ENCODE measurements at places on chromosomes 7 and 10. TPM values are rescaled to one million over a fixed set of nuclear protein-coding genes. Genes with fewer than 3 reads are reported as not detected.

The LIPK gene
- not detected for polyA plus RNA-seq

The CPVL gene
- 88.9 TPM for polyA plus RNA-seq

The NEUROD6 gene
- not detected for polyA plus RNA-seq

The H2BK1 gene
- 0.36 TPM for polyA plus RNA-seq

The MYH16 gene
- polyA plus RNA-seq: not detected

The SORBS1 gene
- 156 TPM for polyA plus RNA-seq

The C10orf105 gene
- 0.27 TPM for polyA plus RNA-seq

The MACC1 gene
- polyA plus RNA-seq: not detected

DNA sequence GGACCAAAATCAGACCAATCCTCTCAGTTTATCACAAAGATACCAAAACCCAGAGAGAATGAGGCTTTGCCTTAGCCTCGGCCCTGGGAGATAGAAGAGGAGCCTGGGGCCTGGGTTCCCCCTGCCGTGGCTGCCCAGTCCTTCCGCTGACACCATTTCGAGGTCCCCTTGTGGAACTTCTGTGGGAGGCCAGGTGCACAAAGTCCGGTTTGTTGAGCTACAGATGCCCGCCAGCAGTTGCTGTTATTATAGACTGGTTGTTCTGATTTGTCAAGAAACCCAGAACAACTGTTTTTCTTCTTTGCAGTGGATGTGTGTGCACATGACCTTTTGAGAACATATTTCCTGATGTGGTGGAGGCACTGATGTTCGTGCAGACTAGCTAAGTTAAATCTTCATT is 47.6 kb downstream of the CUX1 start:
- no peaks in the 10 kb centered on the region for H3K36me3 ChIP-seq
- no peaks in the 10 kb centered on the region for H3K27me3 ChIP-seq
- no peak overlapping the region for H3K4me3 ChIP-seq
- peaks cover 26% of the 10 kb centered on the region for H3K4me1 ChIP-seq

DNA sequence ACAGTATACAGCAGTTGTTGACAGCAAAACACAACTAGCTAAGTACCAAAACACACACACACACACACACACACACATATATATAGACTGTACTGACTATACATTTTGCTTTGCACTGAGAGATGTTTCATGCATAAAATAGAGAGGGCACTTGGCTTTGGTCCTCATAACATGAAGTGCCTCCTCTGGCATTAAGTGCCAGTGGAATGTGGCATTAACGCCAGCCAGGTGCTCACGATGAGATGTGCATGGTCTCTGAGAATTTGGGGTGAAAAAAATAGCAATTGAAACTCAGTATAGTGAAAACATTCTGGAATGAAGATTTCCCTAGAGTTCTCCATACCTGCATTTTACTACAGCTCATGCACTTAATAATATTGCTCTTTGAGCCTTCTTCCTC is 70.0 kb upstream of the INSYN2A start:
- H3K27ac ChIP-seq: no peak overlapping the region
- no peaks in the 10 kb centered on the region for H3K36me3 ChIP-seq
- no peaks in the 10 kb centered on the region for H3K27me3 ChIP-seq
- DNase-seq: no peak
- H3K4me3 ChIP-seq: no peak overlapping the region
- H3K4me1 ChIP-seq: no peaks in the 10 kb centered on the region

- DNase-seq: no peak
- H3K4me3 ChIP-seq: no peak overlapping the region
- H3K36me3 ChIP-seq: no peaks in the 10 kb centered on the region
- H3K27ac ChIP-seq: no peak overlapping the region
- no peaks in the 10 kb centered on the region for H3K27me3 ChIP-seq
Measured at GRCh38 chr10:17475661-17476060, 21.3 kb upstream of the ST8SIA6 start.

- peak overlapping the region; percentile 72 for H3K27ac ChIP-seq
- no peaks in the 10 kb centered on the region for H3K36me3 ChIP-seq
- no peak overlapping the region for H3K4me3 ChIP-seq
Measured at GRCh38 chr7:674454-675410, 51.8 kb upstream of the DNAAF5 start.

GRCh38 chr7:150377635-150378034 is 1.5 kb upstream of the ZNF775 start:
- H3K4me3 ChIP-seq: no peak overlapping the region
- no peaks in the 10 kb centered on the region for H3K36me3 ChIP-seq
- no peaks in the 10 kb centered on the region for H3K27me3 ChIP-seq
- peaks cover 2% of the 10 kb centered on the region for H3K4me1 ChIP-seq

DNA sequence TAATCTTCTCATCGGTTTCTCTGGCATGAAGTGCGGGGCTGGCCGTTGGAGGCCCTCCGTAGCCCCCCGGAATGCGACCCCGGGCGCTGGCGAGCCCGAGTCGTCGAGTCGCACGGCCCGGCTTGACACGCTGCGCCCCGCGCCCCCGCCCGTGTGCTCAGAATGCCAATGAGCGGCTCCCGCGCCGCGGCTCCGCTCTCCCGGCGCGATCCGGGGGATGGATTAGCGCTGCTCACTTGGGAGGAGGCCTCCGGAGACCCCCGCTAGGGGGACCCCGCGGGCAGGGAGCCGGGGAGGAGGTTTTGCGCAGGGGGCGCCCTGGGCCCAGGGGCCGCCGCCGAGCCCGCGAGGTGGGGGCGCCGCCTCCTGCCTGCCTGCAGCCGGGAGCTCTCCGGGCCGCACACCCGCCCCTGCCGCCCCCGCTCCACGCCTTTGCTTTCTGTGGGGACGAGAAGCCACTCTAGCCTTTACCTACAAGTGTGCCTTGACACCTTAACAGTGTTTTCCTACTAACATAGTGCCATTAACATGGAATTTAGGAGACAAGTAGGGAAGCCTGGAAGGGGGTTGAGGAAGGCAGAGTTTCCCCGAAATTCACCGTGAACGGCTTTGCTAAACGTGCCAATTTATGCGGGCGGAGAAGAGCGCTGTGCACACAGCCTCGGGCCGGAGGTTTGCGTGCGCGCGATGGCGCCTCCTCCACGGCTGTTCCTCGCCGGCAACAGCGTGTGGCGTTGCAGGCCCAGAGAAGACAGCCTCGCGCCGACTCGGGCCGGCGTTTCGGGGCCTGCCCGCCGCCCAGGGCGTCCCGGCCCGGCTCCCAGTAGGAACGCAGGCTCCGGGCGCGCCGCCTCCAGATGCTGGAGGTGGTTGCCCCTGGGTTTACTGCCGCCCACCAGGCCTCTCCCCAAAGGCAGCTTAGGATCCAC is 7.1 kb downstream of the SHH start:
- H3K4me3 ChIP-seq: no peak overlapping the region
- no peak for DNase-seq
- H3K27ac ChIP-seq: no peak overlapping the region
- H3K36me3 ChIP-seq: no peaks in the 10 kb centered on the region

GRCh38 chr10:124255556-124255955 is 162.2 kb upstream of the CHST15 start:
- H3K4me1 ChIP-seq: no peaks in the 10 kb centered on the region
- no peak overlapping the region for H3K4me3 ChIP-seq
- DNase-seq: no peak
- H3K27me3 ChIP-seq: no peaks in the 10 kb centered on the region
- H3K36me3 ChIP-seq: no peaks in the 10 kb centered on the region
- no peak overlapping the region for H3K27ac ChIP-seq

DNA sequence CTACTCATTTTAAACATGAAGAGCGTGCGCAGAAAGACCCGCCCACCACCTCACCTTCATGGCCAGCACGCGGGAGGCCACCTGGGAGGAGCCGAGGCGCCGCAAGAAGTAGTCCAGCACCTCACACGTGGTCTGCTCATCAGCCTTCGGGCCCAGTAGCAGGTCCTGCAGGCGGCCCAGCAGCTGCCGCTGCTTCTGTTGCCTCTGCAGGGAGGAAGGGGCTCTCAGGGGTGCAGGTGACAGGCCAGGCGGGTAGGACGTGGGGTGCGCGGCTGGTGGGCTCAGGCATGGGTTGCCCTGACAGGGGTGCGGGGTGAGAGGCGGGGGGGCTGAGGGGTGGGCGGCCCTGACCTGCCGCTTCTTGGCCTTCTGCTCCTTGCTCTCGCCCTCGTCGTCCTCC is 17.6 kb downstream of the INTS1 start:
- no peak for DNase-seq
- no peak overlapping the region for H3K4me3 ChIP-seq
- no peaks in the 10 kb centered on the region for H3K4me1 ChIP-seq
- no peaks in the 10 kb centered on the region for H3K27me3 ChIP-seq

DNA sequence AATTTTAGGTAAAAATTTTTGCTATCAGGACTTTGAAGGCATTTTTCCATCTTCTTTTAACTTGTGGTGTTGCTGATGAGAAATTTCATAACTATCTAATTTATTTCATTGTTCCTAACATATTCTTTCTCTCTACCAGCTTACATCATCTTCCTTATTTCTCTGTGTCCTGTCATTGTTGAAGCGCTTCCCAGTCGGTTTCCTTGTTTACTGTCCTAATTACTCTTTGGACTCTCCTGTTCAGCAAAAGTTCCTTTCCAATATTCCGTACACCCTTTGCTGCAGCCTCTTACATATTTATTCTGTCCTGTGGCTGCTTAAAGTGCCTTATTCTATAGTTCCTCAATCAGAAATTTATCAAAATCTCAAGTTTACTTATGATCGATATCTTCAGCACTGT is 609.0 kb upstream of the FZD8 start:
- no peak overlapping the region for H3K27ac ChIP-seq
- no peak overlapping the region for H3K4me3 ChIP-seq
- no peaks in the 10 kb centered on the region for H3K36me3 ChIP-seq

DNA sequence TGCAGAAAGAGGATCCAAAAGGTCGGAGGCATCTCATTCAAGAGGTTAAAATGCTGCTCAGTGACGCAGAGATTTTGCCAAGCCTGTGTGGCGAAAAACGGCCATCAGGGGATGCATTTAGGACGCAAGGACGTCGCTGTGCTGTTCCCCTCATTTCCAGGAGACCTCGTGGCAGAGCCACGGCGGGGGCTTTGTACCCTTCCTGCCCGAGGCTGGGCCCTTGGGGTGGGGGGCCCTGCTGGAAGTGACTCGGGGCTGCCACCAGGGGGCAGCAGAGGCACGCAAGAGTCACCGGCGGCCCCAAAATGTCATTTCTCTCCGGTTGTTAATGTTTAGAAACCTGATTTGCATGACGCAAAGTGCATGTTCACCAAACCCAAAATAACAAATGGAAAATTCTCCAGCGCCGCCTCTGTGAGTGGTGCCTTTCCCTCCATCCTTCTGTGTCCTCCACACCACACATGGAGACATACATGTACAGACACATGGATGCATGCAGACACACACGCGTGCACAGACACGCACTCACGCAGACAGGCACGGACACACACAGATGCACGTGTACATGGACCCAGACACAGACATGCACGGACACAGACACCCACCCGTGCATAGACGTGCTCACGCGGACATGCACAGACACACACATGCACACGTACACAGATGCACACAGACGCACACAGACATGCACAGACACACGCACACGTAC is 51.0 kb upstream of the NKX6-2 start:
- H3K27me3 ChIP-seq: no peaks in the 10 kb centered on the region
- no peaks in the 10 kb centered on the region for H3K4me1 ChIP-seq
- H3K4me3 ChIP-seq: no peak overlapping the region
- no peaks in the 10 kb centered on the region for H3K36me3 ChIP-seq
- no peak overlapping the region for H3K27ac ChIP-seq

DNA sequence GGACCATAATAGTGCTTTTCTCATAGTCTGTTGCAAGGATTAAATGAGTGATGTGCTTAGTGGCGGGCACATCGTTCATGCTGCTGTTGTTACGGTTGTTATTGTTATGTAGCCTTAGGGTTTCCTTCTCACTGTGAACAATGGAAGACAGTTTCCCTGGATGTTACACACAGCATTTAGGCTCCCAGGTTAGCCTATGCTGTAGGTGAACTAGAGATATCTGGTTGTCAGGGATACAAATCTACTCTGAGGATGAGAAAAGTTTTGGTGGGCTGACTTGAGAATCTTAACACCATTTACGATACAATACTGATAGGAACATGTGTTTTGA is 14.7 kb downstream of the SH3PXD2A start:
- H3K36me3 ChIP-seq: no peaks in the 10 kb centered on the region
- H3K27me3 ChIP-seq: no peaks in the 10 kb centered on the region

DNA sequence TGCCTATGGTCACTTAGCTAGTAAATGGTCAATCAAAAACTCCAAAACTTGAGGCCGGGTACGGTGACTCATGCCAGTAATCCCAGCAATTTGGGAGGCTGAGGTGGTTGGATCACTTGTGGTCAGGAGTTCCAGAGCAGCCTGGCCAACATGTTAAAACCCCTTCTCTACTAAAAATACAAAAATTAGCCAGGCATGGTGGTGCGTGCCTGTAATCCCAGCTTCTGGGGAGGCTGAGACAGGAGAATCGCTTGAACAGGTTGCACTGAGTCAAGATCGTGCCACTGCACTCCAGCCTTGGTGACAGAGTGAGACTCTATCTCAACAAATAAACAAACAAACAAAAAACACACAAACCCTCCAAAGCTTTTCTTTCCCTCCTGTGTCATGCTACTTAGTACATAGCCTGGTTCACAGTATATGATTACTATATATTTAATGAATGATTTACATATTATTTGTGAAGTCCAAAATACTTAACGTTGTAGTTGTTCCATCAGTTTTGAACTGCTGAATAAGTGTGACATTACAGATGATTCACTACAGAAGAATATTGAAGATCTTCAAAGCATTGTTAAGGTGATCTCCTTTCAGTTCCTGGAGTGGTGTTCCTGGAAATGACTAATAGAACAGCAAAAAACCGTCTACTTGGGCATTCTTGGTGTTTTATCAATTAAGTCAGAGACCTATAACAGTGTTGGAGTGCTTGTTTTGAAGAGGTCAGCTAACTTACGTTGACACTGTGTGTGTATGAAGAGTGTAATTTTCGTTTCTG is 72.9 kb downstream of the ADK start:
- H3K27me3 ChIP-seq: no peaks in the 10 kb centered on the region
- H3K4me1 ChIP-seq: no peaks in the 10 kb centered on the region

DNA sequence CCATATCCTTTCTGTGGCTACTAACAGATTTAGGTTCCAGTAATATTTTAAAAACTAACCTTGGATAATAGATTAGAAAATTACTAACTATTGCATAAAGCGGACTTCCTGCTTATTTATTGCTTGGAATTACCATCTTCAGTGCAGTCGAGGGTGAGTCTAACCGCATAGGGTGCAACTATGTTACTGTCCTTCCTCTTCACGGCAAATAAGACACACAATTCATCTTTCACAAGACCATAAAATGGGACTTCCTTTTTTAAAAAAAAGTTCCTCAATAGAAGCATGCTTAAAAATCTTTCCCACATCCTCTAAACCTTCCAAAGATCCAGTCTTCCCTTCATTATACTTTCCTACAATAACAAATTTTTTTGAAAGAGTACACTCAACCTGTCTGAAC is 2.1 kb downstream of the SLC25A40 start:
- no peak overlapping the region for H3K27ac ChIP-seq
- no peaks in the 10 kb centered on the region for H3K36me3 ChIP-seq
- no peaks in the 10 kb centered on the region for H3K27me3 ChIP-seq

GRCh38 chr10:72812415-72812752 is 81.2 kb upstream of the OIT3 start:
- H3K4me1 ChIP-seq: no peaks in the 10 kb centered on the region
- no peaks in the 10 kb centered on the region for H3K27me3 ChIP-seq
- no peak overlapping the region for H3K4me3 ChIP-seq
- H3K36me3 ChIP-seq: no peaks in the 10 kb centered on the region

- no peak overlapping the region for H3K27ac ChIP-seq
- DNase-seq: no peak
- H3K27me3 ChIP-seq: no peaks in the 10 kb centered on the region
- H3K36me3 ChIP-seq: no peaks in the 10 kb centered on the region
Measured at GRCh38 chr10:72980348-72980747, 25.7 kb upstream of the PLA2G12B start.

- no peaks in the 10 kb centered on the region for H3K4me1 ChIP-seq
- no peaks in the 10 kb centered on the region for H3K27me3 ChIP-seq
- H3K36me3 ChIP-seq: no peaks in the 10 kb centered on the region
- no peak overlapping the region for H3K4me3 ChIP-seq
Measured at GRCh38 chr10:87618566-87619423, 40.9 kb upstream of the PAPSS2 start.

All from ovary (tissue), 10 donors.